ENCODE measurements at places on chromosomes 16 and 17. TPM values are rescaled to one million over a fixed set of nuclear protein-coding genes. Genes with fewer than 3 reads are reported as not detected.

The OTOP3 gene
- not detected for total RNA-seq

The GNAO1 gene
- total RNA-seq = not detected

The AMZ2 gene
- total RNA-seq = 68.5 TPM

The SLFN14 gene
- total RNA-seq = not detected

The ATAD5 gene
- 0.36 TPM for total RNA-seq

The TBC1D3I gene
- total RNA-seq = not detected

The PLEKHH3 gene
- 19.9 TPM for total RNA-seq

The CCL14 gene
- 0.90 TPM for total RNA-seq

All from cardiac atrium fibroblast (primary cell).